Tibial nerve (tissue), 4 donors: ENCODE measurements at places on chromosomes 1 and 21.

GRCh38 chr21:24881506-24881905, 725.8 kb downstream of the MRPL39 start:
- DNase-seq = no peak

DNA sequence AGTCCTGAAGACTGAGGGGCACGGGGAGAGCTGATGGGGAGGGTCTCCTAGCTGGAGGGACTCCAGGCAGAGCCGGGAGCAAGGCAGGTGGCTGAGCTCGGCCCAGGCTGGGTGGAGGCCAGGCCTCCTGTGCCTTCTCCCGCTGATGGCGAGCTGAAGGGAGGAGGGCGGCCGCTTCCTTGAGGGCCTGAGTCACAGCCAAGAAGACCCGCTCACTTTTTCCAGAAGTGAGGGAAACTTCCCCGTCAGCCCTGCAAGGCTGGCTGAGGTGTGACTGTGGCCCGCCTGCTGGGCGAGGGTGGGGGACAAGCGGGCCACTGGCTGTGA, 1.7 kb upstream of the VWA1 start:
- DNase-seq = no peak

DNA sequence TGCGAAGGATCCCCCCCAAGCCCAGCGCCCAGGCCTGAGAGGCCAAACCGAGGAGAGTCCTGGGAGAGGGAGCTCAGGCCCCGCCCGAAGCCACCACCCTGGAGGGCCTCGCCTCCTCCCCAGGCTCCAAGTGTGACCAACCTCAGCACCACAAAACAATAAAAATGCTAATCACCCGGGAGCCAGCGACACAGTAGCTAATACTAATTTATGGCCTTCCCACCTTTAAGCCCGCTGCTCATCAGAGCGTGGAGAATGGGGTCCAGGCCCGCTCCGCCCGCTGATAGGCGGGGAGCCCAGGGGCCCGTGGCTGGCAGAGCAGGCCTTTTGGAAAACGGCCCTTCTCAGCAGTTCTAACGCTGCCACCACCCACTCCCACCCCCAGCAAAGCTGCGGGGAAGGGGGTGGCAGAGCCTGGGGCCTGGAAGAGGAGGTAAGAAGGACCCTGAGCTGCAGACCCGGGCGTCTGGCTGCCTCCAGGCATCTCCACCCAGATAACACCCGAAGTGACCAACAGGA, 20.4 kb upstream of the TAS1R2 start:
- no peak for DNase-seq

- no peak for DNase-seq
These were observed 52.8 kb upstream of the TRABD2B start for GRCh38 chr1:48049823-48050535.

DNA sequence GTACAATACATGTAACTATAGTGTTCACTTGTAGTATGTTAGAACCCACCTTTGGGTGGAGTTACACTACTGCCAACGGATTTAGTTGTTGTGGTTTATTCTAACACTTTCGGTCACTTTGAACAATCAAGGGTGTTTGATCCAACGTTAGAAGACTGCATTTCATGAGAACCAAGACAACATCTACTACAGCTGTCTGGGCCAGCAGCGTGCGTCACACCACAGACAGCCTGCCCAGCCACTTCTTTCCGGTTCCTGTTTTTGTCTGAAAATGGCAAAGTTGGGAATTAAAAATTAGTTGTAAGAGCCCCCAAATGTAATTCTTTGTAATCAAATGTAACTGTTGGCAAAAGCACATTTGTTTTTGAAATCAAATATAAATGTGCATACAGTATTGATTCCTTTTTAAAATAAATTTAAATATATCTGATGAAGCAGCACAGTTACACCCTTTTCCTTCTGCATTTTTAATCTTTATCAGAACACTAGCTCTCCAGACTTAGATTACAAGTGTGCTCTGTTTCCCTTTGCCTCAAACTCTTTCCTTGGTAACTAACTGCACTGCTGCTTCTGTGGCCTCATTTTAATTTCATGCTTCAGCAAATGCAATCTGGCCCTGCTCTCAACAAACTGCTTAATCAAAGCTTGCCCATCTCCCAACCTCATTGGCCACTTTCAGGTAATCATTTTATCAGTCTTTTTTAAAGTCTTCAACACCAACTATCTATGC, 86.6 kb upstream of the DPH5 start:
- DNase-seq = no peak

DNA sequence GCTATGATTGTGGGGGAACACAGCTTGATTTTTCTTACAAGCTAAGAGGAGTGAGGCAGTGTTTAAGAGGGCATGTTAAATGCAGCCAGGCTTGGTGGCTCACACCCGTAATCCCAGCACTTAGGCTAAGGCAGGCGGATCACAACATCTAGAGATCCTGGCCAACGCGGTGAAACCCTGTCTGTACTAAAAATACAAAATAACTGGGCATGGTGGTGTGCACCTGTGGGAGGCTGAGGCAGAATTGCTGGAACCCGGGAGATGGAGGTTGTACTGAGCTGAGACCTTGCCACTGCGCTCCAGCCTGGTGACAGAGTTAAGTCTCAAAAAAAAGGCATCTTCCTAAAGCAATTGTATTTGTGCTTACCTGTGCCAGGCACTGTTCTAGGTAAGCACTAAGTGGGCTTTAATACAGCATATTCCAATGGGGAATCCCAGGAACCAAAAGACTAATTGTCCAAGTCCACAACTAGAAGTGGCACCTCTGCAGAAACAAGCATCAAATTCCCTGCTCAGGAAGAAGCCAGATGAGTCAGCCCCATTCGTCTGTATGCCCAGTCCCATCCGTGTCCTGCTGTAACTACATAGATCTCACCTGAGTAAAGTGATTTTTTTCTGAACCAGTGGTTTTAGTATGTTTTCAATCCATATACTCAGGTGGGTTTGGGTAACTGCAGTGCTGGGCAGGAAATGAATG, 4.6 kb downstream of the RCC1 start:
- DNase-seq = no peak

DNA sequence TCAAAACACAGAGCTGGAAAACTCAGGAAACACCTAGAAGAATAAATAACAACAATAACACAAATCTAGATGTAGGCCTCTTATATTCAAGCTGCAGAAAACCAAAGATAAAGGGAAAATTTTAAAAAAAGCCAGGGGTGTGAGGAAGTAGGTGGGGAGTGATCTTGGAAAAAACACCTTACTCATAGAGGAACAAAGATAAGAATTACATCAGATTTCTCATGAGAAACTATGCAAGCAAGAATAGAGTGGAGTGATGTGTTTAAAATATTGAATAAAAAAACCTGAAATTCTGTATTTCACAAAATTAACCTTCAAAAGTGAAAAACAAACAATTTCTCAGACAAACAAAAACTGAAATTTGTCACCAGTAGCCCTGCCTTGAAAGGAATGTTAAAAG, 265.5 kb upstream of the RGS18 start:
- DNase-seq = no peak

DNA sequence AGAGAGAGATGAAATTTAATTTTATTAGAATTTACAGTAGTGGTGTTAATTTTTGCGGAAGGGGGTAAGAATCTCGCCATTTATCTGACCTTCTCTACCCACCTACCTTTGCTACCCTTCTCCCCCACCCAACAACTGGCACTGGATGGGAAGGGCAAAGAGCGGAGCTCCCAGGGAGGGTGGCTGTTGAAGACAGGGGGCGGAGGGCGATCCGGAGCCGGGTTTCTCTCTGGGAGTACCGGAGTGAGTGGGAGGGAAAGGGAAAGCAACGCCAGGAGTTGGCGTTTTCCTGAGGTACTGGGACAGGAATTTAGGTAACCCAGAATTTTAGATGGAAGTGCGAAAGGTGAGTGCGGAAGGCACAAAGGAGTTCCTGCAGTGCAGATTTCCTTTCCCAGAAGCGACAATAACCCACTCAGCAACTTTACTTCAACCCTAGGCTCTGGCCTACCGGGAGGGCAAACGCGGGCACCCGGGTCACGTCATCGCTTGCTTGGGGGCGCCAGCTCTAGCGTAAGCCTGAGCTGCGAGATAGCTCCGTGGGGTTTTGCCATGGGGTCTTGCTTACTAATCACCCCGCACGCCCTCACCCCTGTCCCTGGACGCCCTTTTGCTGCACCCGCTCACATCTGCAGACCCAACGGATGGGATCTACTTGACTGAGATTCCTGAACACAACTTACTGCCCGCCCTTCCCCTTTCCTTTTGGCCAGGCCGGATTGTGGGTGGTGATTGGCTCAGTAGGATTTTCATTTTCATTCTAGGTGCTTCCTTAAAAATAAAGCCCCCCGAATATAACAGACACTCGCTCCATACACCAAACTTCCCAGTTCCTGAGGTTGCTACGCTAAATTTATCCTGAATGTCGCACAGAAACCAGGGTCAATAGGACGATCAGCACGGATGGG, 413.0 kb upstream of the ESRRG start:
- DNase-seq = no peak

- DNase-seq = no peak
These were observed 51.5 kb downstream of the CAPN2 start for GRCh38 chr1:223763881-223764280.

DNA sequence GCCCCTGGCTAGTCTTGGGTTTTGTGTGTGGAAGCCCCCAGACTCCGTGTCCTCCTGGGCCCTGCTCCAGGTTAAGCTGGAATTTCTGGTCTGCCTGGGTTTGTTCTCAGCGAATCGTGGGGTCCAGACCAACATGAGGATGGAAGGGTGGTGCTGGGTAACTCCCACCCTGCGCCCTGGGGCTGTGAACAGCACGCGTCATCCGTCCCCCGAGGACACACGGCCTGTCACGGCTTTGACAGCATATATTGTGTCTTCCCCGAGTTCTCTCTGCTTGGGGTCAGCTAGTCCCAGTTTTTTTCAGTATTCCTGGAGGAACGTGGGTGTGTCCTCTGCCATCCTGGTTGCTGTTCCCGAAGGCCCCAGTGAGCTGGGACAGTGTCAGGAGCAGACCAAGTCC, 11.8 kb downstream of the GPR137B start:
- DNase-seq = no peak

DNA sequence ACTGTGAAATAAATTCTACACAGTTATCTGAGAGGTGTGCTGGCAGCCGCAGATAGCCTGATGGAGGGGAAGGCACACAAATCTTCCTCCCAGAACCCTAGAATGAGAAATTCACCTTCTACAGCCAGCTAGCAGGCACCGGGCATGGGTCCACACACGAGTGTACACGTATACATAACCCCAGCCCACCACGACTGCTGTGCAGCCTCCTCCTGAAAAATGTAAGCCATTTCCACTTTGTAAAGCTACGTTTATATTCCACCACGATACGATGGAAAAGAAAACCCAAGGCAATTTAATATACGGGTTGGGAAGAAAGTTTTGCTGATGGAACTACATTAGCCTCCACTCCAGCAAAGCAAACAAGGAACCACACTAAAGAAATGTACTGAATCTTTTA, 1.8 kb downstream of the BTG3 start:
- DNase-seq = no peak

DNA sequence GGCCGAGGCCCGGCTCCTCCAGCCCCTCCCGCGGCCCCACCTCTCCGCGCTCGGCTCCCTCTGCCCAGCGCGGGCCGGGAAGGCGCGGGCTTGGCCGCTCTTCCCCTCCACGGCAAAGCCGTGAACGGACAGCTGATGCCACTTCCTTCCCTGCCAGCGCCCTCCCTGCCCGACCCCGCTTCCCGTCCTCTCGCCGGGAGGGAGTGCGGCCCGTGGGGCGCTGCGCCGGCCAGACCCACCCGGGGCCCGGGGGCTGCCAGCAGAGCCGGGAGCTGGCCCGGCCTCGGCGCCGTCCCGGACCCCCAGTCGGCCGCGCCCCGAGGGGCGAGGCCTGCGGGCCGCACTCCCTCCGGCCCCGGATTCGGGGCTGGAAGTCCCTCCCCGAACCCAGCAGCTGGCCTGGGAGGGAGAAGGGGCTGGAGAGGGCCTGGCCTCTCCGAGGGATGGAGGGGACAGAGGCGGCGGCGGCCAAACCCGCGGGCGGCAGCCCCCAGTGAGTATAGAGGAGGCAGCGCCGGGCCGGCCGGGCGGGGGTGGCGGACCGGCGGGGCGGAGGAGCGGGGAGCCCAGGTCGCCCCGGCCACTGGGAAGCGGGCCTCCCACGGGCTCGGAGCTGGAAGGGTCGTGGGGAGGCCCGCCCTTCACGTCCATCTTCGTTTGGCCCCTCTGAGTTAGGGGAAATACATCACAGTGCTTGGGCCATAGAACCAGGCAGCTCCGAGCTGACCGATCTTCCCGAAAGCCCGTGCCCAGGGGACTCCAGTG, at the start of gene KIAA1614:
TSS of gene KIAA1614 (plus strand) at position 97 of the 765 bp plus-strand sequence. CDS start at position 444, 347 bp downstream.
- DNase-seq = no peak

GRCh38 chr1:96313216-96313615, 408.4 kb upstream of the PTBP2 start:
- no peak for DNase-seq

GRCh38 chr1:2463396-2463795, 12.7 kb upstream of the PLCH2 start:
- DNase-seq = no peak
